ENCODE measurements at places on chromosomes 7 and 10.

- DNase-seq = no peak
Observed at GRCh38 chr10:69004821-69005220, 16.2 kb downstream of the KIFBP start.

DNA sequence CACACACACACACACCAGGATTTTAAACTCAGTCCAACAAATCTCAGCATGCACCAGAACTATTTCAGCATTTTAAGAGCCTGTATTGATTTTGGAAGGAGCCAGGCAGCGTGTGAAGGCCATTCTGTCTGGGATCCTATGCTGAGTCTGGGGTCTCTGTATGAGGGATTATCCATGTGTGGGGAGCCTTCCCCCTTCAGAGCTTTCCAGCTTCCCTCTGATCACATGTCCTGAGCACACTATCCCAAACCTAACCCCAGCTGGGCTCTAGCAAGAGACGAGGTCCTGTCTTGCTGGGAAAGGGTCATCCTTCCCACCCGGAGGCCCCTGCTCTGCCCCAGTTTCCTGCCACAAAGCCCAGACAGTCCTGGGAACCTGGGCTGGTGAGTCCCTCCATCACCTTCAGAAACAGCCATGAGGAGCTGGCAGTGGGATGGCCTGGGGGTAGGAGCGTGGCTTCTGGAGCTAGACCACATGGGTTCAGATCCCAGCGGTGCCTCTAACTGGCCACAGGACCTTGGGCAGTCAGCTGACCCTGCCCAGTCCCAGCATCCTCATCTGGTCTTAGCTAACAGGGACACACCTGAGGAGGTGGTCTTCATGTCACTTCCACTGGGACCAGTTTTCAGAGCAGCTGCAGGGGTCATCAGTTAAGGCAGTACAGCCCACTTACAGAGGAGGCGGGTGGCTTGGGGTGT, 79.6 kb upstream of the RET start:
- no peak for DNase-seq

- no peak for DNase-seq
Observed at GRCh38 chr7:53218730-53219504, 183.5 kb downstream of the POM121L12 start.

DNA sequence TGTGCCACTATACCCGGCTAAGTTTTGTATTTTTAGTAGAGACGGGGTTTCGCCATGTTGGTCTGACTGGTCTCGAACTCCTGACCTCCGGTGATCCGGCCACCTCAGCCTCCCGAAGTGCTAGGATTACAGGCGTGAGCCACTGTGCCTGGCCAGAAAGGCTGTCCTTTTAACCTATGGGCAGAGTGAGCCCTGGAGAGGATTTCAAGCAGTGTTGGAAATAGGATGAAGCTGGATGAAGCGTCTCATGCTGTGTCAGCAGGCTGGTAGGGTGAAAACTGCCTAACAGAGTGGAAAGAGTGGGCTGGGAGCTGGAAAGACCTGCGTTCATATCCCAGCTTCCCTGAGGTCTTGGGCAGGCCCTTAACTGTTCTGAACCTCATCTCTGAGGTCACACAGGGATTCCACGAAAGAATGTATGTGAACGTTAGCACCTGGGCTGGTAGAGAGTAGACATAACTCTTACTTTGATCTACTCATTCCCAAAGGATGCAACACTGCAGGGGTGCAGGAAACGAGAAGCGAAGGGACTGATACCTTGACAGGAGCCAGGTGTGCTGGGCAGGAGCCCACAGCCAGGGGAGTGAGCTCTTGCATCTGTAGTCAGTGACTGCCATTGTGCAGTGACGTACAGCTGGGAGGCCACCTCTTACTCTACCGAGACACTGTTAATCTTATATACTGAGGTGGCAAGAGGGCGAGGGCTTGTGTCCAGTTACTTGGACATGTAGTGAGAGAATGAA, 34.1 kb downstream of the WBP1L start:
- DNase-seq = no peak

DNA sequence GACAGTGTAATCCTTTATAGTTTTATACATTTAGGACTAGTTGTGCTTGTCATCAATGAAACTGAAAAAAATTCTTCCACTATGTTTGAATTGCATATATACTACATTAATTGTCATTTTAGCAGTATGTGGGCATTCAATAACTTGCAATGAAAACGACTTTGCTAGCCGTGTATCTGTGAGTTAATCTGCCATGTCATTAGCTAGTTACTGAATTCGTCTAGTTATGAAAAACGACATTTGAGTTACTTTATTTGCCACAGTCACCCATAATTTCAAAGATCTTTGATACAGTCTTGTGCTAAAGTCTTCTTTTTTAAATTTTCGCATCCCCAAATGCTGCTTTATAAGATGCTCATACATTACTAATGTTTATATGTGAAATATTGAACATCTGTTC, 18.3 kb upstream of the SMC3 start:
- no peak for DNase-seq

- no peak for DNase-seq
Observed at GRCh38 chr10:24926557-24926956, 25.8 kb downstream of the PRTFDC1 start.

DNA sequence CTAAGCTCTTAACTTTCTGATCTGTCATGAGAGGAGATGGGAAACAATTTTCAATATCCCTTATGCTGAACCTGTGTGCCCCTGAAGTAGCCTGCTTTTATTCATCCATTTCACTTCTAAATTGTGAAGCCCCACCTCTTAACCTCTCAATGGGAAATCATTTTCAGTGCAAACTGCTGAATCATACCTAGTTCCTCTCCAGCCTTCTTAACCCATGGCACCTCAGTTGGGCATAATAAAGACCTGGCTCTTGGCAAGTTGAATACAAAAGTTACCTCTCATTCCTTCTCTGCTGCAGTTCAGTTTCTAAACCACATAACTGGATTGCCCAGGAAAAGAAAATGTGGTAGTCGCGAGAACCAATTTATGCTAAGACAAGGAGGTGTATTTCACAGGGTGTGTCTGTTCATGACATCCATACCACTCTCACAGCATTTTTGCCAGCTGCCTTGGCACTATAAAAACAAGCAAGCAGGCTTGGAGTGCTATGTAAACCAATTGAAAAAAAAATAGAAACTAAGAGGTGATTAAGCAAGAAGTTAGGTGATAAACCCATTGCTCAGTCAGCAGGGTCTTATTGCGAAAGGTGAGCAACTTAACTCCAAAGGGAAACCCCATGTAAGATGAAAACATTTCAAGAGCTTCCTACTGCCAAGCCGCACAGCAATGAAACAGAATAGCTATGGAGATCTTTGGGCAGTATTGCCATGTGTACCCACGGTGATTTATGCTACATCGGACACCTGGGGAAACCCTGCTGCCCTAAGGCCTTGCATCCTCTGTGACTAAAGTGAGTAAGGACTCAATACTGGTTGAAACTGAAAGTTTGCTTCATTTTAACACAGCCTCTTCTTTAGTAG, 57.0 kb upstream of the DKK1 start:
- DNase-seq = no peak

- no peak for DNase-seq
Observed at GRCh38 chr10:51878695-51879094, 179.3 kb upstream of the CSTF2T start.

DNA sequence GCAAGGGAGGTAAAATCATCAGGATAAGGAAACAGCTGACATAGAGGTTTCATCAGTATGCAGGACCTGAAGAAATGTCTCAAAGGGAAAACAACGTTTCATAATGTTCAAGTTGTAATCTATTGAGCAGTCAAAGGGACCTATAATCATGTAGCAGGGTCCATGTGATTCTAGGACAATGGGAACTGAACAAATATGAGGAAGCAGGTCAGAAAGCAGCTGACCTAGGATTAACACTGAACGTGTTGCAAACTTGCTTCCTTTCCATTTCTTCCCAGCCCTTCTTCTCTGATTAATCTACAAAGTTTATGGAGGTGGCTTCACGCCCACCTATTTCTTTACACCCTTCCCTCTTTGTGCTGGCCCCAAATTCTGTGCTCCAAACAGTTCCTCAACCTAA, 256.9 kb upstream of the AKR1E2 start:
- DNase-seq = no peak

GRCh38 chr10:61408105-61408504, 45.1 kb downstream of the TMEM26 start:
- no peak for DNase-seq

DNA sequence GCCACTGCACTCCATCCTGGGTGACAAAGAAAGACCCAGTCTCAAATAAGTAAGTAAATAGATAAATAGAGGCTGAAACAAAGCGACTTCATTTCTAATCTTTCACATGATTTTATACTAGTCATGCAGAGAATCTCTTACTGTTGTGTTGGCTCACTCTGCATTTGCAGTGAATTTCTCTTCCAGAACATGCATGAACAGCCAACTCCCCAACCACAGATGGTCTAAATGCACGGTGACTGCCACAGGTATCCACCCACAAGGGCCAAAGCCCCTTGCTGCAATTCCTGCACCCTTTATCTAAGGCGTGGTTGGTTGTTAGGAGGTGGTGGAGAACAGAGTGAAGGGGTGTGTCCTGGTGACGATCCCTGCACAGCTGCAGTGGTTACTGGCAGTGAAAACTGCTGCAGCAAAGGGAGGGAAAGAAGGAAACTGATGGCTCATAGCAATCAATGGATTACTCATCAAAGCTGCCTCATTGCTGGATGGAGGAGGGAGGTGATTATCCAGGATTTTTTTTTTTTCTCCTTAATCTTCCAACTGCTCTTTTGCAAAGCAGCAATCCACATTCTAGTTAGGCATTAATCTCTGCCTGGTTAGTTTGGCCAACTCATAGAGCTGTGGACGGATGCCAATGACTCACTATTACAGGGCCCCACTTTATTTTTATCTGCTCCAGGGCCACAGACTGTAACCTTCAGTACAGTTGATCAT, 50.6 kb downstream of the PRTFDC1 start:
- DNase-seq = no peak

- DNase-seq = no peak
Observed at GRCh38 chr7:35286986-35287385, 33.1 kb upstream of the TBX20 start.

DNA sequence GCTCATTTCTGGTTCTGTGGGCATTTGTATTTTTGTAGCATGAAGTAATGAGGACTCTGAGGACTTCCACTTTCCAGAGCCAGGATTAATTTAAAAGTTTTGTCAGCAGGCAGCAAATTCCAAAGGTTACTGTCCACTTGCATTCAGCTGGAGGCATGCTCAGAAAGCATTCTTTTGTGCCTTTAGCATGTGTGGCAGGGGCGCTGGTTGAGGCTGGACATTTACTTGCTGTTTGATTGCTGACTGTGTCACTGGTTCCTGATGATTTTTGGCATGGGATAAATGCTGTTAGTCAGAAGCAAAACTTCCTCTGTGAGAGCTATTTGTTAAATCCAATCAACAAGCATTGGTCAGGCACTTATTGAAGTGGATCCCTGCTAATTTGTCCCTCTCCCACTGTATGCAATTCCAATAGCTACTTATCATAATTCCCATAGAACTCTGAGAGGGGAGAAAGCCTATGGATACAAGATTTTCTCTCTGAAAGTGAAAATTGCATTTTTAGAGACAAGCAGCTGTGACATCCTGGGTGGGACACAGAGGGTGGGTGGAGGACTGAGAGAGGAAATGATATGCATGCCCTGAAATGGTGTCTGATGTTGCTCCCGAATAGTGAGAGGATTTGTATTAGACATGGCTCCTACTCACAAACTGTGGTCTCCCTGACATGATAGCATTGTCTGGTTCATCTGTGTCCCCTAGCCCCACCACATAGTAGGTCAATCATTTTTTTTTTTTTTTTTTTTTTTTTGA, 161.2 kb upstream of the WDR11 start:
- DNase-seq = no peak

DNA sequence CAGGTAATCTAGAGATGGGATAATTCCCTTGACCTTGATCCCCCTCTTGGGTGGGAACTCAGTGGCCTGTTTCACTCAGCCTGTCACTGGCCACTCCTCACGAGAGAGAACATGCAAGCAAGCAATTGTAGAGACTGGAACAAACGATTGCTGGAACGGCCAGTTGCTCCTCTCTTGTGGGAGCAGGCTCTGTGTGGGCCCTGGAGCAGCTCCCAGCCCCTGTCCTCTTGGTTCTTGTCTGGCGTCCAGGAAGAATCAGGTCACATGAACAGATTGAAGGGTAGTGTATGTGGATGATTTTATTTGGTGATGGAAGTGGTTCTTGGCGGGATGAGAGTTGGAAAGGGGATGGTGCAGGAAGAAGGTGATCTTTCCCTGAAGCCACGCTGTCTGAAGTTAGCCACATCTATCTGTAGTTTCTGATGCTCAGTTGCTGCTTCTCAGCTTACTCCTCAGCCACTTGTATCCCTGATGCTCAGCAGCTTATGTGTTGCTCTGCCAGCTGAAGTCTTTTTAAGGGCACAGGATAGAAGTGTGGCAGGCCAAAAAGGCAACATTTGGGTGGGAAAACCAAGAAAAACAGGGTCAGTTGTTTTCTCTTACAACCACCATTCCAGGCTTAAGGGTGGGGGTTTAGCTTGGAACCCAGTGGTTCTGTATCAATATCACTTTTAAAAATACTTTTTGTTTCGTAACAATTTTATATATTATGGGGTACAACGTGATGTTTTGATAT, 15.9 kb downstream of the RNF133 start:
- DNase-seq = no peak

GRCh38 chr7:83856094-83856493, 207.2 kb upstream of the SEMA3E start:
- no peak for DNase-seq

DNA sequence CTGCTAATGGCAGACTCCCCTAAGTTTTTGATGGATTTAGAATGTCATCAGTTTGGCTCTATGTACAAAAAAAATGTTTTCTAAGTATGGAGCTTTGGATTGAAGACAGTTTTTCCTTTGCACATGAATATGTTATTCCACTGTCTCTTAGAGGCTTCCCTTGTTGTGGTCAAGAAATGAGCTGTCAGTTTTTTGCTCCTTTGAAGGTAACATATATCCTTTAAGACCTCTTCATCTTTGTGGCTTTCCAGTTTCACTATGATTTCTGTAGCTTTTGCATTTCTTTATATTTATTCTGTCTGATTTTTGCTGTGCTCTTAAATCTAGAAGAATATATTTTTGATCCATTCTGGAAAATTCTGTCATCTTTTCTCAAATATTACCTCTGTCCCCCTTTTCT, 15.8 kb upstream of the ODAD2 start:
- no peak for DNase-seq

- DNase-seq = no peak
Observed at GRCh38 chr7:26346611-26347203, 55.0 kb downstream of the SNX10 start.

DNA sequence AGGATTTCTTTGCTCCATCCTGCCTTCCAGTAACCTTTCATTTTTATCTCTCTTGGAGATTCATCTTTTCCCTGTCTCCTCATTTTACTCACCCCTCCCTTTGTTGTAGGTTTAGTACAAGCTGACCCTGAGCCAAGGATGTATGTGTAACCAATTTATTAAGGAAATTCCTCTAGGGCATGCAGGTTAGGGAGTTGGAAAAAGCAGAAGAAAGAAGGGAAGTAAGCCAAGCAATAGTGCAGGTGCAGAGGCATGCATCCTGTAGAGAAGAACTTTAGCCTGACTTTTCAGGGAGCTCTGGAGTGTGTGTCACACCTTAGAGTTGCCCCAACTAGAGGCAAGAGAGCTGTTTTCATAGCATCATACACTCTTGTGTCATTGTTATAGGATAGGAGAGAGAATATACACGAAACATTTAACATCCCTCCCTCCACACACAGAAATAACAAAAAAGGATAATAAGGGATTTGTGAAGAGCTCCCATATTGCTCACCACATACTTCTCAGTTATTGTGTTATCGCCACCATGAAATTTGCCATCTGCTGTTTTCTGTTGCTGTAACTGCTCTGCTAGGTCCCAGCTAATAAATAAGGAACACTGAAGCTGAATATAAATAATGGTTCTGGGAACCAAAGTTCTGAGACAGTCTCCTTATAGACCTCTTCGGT, 21.8 kb upstream of the SEMA3C start:
- no peak for DNase-seq

- no peak for DNase-seq
Observed at GRCh38 chr10:80164596-80164995, 32.1 kb downstream of the PLAC9 start.
